Breast epithelium (tissue), 4 donors: ENCODE measurements at places on chromosomes 7 and 10.

- no peak for DNase-seq
These were observed 2.8 kb upstream of the GPRIN2 start for GRCh38 chr10:46559231-46559671.

DNA sequence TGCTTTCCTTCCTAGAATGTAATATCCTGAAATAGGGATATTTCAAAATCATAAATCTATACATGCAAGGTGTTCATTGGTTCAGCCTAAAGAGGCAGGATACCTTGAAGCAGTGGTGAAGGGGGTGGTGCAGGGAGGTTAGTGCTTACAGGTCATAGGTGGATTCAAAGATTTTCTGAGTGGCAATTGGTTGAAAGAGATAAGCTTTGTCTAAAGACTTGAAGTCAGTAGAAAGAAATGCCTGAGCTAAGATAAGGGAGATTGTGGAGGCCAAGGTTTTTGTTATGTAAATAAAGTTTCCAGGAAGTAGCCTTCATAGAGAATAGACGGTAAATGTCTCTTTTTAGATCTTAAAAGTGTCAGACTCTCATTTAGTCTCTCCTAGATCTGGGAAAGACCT is 741.2 kb upstream of the ZWINT start:
- DNase-seq: no peak

- no peak for DNase-seq
These were observed 102.4 kb downstream of the MDFIC start for GRCh38 chr7:115024276-115024675.

DNA sequence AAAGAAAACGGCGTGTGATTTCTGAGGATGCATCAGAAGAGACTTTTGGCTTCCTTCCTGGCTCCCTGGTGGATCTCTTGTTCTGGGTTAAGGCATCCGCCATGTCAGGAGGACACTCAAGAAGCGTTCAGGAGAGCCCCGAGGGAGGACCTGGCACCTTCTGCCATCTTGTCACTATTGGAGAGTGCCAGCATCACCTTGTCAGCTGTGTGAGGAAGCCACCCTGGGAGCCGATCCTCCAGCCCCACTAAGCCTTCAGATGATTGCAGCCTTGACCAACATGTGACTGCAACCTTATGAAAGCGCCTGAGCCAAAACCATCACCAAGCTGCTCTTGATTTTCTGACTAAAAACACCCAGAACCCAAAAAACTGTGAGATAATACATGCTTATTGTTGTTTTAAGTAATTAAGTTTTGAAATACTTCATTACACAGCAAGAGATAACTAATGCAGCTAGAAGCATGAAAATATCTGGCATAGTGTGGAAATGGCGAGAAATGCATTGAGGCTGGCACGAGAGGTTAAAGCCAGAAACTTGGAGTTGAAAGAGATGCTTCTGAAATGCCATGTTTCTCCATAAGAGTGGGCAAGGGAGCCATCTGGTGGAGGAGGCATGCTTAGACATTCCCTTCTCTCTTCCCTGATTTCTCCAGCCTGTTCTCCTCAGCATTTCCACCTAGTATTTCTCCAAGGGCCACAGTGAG is 5.4 kb upstream of the ZFYVE27 start:
- DNase-seq: peak; percentile 64

DNA sequence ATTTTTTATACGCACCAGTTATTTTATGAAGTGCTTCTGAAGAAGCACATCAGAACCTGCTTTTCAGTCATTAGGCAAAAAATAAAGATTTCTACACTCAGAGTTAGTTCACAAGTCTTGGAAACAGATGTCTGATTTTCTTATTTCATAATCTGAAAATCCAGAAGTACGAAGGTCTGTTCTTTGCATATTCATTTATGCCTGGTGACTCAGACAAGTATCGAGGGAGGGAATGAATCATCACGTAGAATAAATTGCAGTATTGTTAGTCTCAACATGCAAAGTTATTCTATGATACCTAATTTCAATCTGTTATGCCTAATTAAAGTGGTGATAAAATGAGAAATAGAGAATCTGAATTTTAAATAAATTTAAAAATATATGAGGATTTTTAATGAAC is 113.6 kb upstream of the SEM1 start:
- DNase-seq: no peak

GRCh38 chr10:14020037-14020664 is 310.6 kb downstream of the FRMD4A start:
- no peak for DNase-seq

- peak; percentile 74 for DNase-seq
These were observed 169.5 kb upstream of the LYZL1 start for GRCh38 chr10:29119374-29119773.

DNA sequence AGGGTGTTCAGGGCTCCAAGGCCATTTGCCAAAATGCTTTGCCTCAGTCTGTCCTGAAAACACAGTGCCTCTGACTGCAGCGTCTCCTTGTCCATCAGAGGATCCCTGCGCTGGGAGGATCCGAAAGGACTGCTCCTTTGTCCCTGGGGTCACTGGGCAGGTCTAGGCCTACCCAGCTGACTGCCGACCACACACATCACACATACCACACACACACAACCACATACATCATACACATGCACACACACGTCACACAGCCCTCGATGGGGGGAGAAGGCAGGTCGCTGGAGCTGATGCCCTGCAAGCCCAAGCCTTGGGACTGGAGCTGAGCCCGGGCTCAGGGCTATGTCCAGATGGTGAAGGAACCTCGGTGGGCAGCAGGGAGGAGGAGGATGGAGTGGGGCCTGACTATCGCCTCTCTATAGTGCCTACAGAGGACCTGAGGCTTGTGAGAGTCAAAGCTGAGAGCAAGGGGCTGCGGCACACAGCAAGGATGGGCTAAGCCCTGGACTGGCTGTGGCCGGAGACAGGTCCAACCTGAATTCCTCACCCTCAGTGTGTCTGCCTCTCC is 29.1 kb downstream of the GPRIN2 start:
- no peak for DNase-seq

DNA sequence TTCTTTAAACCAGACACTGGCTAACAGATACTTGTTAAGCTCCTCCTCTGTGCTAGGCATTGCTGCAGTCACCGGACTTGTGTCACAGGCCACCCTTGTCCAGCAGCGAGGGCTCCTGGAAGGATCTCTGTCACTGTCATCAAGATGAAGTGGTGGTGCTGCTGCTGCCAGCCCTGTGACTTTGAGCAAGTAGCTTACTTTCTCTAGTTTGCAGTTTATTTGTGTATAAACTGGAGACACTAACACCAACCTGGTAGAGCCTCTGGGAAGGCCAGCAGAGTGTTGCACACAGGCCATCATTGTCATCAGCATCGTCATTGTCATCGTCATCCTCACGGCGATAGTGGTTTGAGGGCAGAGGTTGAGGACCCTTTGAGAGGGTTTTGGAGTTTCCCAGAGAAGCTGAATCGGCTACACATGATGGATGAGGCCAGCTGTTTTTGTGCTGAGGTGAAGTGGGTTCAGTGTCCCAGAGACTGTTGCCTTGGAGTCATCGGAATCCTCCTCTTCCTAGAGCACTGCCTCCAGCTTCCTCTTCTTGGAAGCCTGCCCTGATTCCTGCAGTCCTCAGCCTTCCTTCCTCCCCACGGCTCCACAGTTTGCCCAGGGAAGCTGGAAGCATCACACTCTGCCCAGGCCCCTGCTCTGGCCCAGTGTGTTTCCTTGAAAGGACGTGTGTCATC is 128.4 kb downstream of the GRK5 start:
- no peak for DNase-seq

GRCh38 chr10:97910661-97911060 is 61.0 kb downstream of the GOLGA7B start:
- no peak for DNase-seq

GRCh38 chr7:15891151-15891881 is 204.8 kb upstream of the MEOX2 start:
- no peak for DNase-seq

GRCh38 chr7:111352319-111352718 is 210.0 kb downstream of the IMMP2L start:
- no peak for DNase-seq

- no peak for DNase-seq
These were observed 315.8 kb downstream of the KCNMA1 start for GRCh38 chr10:77321838-77322237.

DNA sequence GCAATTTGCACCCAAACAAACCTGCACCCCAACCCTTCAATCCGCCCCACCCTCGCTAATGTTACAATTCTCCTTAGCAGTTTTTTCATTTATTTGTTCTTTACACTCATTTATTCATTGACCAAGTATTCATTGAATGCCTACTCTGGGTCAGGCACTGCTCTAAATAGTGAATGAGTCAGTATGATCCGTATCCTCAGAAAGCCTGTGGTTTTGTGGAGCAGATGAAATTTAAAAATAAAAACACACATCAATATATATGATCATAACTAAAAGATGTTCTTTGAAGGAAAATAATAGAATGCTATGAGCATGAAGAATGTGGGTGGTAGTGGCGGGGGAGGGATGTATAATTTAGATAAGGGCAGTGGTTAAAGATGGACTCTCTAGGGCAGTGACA is 13.3 kb downstream of the IFIT5 start:
- DNase-seq: no peak

GRCh38 chr7:76149847-76150691 is 51.6 kb upstream of the SRRM3 start:
- no peak for DNase-seq

DNA sequence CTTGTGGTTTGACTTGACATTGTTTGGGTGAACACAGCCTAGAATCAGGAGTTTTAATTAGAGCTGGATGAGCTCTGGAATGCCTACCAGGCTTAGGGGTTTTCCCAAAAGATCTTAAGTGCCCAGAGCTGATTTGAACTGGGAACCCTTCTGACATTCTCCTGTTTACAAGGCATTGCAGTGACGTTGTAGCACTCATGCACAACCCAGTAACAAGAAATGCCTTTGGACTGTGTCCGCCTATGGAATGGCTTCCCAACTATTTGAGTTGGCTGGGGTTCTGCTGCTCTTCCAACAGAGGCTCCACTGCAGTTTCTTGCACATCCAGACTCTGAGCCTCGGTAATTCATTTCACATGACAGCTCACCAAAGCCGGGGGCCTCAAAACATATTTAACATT is 76.7 kb upstream of the MKX start:
- no peak for DNase-seq

- no peak for DNase-seq
These were observed 21.2 kb downstream of the ITGB8 start for GRCh38 chr7:20351901-20352300.

DNA sequence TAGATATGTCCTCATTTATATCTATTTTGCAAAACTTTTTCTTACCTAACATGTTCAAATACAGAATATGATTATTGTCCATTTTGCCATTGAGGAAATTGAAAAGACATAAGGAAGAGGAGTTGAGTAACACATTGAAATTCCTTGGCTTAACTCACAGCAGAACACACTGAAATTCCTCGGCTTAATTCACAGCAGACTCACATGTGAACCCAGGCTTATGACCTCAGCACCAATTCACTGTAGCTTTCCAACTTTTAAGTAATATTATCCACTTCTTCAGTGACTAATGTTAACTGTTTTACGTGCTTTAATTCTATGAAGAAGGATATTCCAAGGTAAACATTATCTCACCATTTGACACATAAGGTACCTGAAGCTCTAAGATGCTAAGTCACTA is 597.5 kb upstream of the PFKP start:
- DNase-seq: no peak

DNA sequence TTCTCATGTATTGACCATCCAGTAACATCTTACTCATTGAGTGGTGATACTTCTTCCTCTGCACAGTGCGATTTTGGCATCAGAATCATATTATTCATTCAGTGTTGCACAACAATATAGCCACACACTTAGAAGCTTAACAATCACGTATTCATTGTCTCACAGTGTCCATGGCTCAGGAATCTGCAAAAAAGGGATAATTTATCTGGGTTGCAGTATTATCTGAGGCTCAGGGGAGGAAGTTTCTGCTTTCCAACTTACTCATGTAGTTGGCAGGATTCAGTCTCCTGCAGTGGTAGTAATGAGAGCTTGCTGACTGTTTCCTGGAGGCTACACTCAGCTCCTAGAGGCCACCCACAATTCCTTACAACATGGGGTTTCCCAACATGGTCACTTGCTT is 803.6 kb downstream of the SORCS1 start:
- no peak for DNase-seq

GRCh38 chr10:97399843-97400545 is 1.1 kb downstream of the RRP12 start:
- DNase-seq: no peak

GRCh38 chr10:79981450-79982361 is 32.8 kb upstream of the SFTPD start:
- DNase-seq: peak; percentile 30

DNA sequence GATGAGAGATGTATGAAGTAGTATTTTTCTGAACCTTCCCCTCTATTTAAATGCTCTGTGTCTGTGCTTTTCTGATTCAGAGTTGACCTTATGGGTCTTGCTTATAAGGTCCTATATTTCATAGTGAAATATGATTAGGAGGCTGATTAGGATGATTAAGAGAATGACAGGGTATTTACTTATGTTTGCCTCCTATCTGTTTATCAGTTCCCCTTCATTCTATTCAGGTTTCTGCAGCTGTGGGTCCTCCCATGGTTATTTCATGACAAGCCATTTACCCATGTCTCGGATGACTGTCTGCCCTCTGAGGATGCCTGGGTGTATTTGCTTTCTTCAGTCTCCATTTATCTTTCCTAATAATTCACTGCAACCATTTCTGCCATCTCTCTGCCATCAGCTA is 16.9 kb downstream of the RPA3 start:
- DNase-seq: no peak

- DNase-seq: no peak
These were observed 36.6 kb downstream of the PRKCQ start for GRCh38 chr10:6543431-6544005.

DNA sequence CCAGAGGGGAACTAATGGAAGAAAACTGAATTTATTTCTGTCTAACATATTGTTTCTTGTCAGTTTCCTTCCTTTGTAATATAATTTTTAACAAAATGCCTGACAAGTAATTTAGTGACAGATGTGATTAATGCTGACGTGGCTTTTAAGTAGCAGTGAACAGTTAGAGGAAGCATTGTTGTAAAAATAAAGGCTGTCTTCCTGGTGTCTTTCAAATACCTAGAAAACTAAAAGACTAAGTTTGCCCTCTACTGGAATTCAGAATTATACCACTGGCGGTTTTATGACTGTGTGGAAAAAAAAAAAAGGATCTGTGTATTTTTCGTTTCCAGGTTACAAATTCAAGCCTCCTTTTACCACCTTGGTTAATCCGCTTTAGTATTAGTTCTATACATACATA is 217.1 kb upstream of the DPP6 start:
- DNase-seq: no peak

GRCh38 chr7:28573651-28574301 is 161.5 kb downstream of the CREB5 start:
- DNase-seq: no peak

- DNase-seq: no peak
These were observed 135.0 kb downstream of the SEMA3C start for GRCh38 chr7:80783678-80784327.

- DNase-seq: no peak
These were observed 12.6 kb downstream of the CYP3A5 start for GRCh38 chr7:99667179-99667578.
